ENCODE measurements at places on chromosomes 12 and 14.

GRCh38 chr12:30219047-30219446, 435.3 kb upstream of the TMTC1 start:
- DNase-seq = no peak

- no peak for DNase-seq
These were observed 19.3 kb downstream of the NTF3 start for GRCh38 chr12:5451251-5451650.

DNA sequence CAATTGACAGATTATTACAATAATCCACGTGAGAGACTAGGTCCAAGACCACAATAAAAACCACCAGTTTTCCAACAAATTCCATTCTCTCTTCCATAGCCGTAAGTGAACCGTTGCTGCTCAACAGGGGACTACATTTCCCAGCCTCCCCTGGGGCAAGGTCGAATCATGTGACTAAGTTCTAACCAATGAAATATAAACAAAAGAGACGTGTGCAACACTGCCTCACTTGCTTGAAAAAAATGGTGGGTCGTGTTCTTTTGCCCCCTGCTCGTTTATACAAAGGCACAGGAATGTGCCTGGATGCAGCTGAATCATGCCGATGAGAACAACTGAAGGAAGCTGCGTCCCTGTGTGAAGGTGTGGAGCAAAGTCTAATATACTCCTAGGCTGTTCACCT, 51.1 kb downstream of the HSPB8 start:
- DNase-seq = no peak

GRCh38 chr12:130818635-130819576, 20.1 kb downstream of the STX2 start:
- peak; percentile 84 for DNase-seq

GRCh38 chr12:46693034-46693433, 132.8 kb downstream of the SLC38A4 start:
- DNase-seq = no peak

DNA sequence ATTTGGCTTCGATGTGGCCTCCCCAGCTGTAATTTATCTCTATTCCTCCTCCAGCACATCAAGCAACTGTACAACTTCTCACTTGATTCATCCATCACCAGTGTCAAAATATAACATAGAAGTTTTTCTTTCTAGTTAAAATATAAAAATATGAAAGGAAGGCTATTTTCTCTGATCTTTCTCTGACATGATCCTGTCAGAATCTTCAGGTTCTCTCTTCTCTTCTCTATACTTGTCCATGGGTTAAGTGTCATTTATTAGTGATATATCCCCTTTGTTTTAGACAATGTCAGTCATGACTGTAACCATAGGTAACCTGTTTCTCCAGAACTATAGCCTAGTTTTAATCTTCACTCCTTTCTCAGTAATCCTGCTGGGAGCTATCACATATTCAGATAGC, 132.5 kb upstream of the G2E3 start:
- no peak for DNase-seq

GRCh38 chr14:32481707-32482106, 152.6 kb downstream of the AKAP6 start:
- no peak for DNase-seq

- DNase-seq = no peak
These were observed 85.4 kb downstream of the STXBP6 start for GRCh38 chr14:24964591-24964990.

DNA sequence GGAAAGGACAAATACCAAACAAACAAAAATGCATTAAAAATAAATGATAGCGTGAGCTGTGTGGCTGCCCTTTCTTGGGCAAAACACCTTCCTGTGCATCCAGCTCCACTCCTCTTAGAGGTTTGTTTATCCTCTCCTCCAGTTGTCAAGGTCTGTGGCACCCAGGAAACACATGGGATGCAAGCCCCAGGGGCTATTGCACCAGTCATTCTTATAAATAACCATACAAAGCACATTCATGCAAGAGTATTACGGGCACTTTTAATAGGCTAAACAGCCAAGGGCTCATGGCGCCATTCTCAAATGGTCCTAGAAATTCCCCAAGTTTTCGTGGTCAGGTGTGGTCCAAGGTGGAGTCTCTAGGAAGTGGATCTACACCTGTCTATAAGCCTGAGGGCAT, 257.0 kb downstream of the DPF3 start:
- no peak for DNase-seq

Data from erythroblast (primary cell).